ENCODE measurements at places on chromosomes 3 and 15.

DNA sequence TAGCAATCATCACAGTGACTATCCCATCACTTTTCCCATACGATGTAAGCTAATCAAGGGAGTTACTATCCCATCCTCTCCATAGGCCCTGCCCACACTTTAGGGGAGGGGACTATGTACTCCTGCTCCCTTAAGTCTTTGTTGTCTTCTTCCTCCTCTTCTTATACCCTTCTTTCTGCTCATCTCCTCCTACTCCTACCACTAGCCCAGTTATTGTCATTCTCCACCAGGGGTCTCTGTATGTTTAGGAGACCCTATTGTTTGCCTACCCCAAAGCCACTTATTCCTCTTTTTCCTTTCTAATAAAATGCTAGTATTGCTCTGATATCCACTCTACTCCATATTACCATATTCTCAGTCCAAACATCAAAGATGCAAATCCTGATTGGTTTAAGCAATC lies 27.8 kb downstream of the STAC start:
- peak; percentile 21 for DNase-seq

- DNase-seq, result no peak
Observed at GRCh38 chr3:143471705-143472104, 352.1 kb downstream of the CHST2 start.

DNA sequence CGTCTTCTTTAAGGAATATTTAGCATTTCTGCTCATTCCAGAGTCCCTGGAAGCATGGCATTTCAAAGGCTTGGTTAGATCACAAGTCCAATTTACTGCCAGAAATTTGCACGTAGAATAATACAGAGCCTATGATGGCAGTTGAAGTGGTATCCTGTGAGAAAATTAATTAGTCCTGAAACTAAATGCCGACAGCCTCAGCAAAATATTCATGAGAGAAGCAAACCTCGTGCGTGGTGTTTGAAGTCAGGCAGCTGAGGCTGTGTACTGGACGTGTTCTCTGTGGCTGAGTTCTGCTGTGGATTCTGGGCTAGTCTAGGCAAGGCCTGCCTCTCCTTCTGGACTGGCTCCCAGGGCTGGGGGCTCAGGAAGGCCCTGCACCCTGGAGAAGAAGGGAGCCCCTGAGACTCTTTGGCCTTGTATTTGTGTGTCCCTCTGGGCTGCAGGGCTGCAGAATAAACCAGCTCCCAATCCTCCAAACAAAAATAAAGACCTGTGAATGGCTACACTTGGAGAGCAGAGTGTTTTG lies 106.6 kb downstream of the APBA2 start:
- DNase-seq, result no peak

DNA sequence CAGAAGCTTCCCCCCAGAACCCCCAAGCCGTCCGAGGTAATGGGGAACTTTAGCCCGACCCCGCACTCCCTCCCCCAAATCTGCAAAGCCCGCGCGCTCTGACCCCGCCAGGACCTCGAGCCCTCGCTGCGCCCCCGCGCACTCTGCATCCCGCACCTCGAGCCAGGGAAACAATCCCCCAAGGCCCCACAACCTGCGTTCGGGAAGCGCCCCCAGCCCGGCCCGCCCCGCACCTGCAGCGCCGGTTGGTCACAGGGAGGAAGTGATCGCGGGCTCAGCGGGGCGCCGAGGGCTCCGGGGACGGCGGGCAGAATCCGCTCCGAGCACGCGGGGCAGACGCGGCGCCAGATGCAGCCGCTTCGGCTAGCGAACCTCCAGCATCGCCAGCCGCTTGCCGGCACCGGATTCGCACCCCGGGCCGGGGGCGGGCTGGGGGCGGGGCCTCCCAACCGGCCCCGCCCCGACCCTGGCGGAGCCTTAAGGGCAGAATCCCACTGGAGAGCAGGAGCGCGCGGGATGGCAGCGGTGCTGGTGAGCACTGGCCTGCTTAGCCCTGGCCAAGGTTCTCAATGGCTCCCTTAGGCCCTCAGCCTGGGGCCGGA lies at the start of gene CAMKV:
CAMKV (minus strand) TSS at position 382 of the 602 bp plus-strand sequence. CDS start 7,518 bp downstream, outside the sequence.
- peak; percentile 10 for DNase-seq

- no peak for DNase-seq
Observed at GRCh38 chr3:186511245-186511644, 32.9 kb downstream of the CRYGS start.

DNA sequence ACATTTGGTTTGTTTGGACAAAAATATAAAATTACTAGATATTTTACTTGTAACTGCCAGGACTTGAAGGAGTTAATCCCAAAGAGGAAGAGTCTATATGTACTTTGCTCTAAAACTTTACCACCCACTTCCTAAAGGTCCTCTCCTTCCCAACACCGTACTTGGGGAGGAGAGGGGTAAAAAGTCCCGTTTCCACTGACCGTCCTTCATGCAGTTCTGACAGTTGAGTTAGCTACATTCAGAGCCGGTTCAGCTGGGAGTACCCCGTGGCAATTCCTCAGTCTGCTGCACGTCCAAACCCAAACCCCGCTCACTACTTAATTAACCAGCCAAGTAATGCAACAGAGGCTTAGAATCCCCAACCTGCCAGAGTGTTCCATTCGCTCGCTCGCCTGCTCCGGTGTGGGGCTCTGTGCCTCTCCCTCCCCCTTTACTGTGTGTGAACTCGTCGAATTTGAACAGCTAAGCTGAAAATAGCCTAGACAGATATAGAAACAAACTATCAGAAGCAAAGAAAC lies 519.7 kb downstream of the FOXP1 start:
- DNase-seq, result peak; percentile 85

DNA sequence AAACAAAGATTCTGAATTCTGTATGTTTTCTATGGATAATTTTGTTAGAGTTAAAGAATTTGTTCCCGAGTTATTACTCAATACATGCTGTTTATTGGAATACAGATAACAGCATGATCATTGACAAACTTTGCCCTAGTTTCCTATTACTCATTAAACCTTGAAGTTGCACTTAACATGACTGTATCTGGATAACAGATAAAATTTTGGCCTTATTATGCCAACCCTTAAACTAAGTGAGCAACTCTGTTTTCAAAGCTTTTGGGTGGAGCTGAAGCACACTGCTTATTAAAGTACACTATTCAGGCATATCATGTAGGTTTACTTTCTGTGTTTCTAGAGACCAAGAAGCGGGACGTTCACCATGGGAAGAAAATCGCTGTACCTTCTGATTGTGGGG lies at the start of gene AADAC:
AADAC (plus strand) TSS at position 318 of the 400 bp plus-strand sequence; CDS start at position 365, 47 bp downstream.
- DNase-seq, result no peak

DNA sequence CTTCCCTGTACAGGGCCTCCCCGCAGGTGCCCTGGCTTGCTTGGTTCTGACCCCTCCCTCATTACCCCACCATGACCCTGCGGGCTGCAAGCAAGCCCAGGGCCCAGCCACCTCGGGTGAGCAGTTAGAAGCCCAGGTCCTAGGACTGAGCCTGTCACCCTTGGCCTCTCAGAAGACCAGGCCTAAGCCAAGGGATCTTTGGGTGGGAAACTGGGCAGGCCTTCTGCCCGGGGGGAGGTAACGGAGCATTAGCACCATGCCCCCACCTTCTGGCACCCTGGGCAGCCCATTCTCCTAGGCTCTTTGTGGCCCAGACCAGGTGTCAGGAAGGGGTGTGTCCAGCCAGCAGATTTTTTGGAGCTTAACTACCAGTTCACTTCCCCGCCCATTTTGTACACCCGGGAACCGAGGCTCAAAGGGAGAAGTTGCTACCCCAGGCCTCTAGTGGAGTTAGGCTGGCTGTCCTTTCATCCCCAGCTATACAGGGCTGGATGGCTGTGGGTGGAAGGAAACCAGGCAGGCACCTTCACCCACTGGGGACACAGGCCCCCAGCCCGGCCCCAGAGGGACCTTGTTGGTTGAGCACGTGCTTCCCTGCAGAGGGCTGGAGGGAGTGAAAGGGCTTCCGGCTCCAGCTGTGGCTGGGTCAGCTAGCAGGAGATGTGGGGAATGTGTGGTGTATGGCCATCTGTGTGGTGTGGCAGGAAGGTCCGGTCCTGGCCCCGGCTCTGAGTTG lies 1.4 kb downstream of the CSK start:
- DNase-seq, result peak; percentile 72

GRCh38 chr3:95775486-95776094 lies 1038.8 kb upstream of the EPHA6 start:
- no peak for DNase-seq
